ENCODE measurements at places on chromosomes 5 and 9. TPM values are rescaled to one million over a fixed set of nuclear protein-coding genes. Genes with fewer than 3 reads are reported as not detected.
A peak's percentile ranks its signal among the peaks of the same experiment; 100 is the strongest.

DNA sequence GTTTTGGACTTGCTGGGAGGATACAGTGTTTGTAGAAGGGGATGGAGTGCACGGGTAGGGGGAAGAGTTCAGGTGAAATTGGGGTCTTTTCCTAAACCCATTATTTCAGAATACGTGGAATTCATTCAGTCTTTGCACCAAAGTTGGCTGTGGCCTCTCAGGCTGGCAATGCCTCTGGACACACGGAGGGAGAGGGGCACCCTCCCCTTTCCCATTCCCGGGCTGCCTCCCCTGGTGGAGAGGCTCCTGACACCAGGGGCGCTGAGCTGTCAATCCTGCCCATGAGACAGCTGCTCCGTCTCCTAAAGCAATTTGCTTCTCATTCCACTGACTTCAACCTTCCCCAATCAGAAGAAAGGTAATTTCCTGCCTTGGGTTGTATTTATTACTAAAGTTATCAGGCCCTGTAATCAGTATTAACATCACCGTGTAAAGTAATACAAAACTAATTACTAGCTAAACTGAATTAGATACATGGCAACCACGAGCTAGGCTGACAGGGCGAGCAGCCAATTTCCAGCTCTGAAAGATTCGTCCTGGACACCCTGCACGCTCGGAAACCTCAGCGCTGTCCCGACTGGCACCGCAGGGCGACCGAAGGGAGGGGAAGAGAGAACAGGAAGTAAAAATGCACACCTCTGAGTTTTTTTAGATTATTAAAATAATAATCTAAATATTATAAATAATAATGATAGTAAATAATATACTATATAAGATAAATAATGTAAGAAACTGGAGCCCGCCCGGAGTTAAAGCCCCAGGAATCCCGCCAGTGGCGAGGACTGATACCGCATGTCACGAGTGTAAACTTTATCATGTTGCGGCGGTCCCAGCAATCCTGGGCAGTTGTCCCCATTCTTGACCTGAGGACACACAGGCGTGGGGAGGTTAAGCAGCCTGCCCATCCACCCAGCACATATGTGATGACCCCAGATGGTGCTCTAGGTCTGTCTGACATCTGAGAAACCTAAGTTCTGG lies 6.9 kb upstream of the OLFM1 start:
- DNase-seq = peak; percentile 21

Gene ABCA1
- total RNA-seq = 146 TPM

- no peak for DNase-seq
Measured at GRCh38 chr5:74665816-74666215, 19.2 kb upstream of the HEXB start.

- no peak for DNase-seq
Measured at GRCh38 chr5:167952278-167952995, 339.0 kb upstream of the WWC1 start.

Gene RXRA
- 20.5 TPM for total RNA-seq

Gene PLEKHG4B
- 49.4 TPM for total RNA-seq

Gene SLC6A3
- 22.4 TPM for total RNA-seq

DNA sequence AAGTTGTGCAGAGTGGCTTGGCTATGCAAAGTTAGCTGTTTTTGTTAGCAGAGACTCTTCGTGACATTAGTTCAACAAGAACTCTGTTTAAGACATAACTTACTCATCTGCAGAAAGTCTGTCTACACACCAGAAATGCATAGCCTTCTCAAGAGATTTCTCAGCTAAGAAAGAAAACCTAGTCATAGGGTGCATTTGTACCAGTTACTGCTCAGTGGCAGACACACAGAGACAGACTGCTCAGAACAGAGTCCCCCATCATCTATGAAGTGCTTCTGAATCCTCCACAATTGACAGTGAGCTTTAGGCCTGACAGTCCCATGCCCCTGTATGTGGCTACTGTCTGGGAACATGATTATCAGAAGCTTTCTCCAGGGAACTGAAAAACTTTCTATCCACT lies 56.1 kb upstream of the IFNK start:
- DNase-seq = no peak

DNA sequence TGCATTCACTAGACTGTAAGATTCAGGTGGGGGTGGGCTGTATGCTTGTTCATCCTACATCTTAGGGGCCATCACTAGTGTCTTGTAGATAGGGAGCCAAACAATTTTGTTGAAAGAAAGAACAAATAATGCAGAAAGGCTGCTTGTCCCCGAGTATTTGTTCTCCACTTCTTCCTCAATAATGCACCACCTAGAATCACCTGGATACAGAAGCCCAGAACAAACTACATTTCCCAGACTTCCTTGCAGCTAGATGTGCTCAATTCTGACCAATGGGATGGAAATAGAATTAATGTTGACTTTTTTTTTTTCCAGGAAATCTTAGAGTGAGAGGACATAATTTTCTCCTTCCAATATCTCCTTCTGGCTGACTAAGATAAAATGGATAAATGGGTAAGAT lies 38.9 kb upstream of the TNFSF8 start:
- DNase-seq = no peak

DNA sequence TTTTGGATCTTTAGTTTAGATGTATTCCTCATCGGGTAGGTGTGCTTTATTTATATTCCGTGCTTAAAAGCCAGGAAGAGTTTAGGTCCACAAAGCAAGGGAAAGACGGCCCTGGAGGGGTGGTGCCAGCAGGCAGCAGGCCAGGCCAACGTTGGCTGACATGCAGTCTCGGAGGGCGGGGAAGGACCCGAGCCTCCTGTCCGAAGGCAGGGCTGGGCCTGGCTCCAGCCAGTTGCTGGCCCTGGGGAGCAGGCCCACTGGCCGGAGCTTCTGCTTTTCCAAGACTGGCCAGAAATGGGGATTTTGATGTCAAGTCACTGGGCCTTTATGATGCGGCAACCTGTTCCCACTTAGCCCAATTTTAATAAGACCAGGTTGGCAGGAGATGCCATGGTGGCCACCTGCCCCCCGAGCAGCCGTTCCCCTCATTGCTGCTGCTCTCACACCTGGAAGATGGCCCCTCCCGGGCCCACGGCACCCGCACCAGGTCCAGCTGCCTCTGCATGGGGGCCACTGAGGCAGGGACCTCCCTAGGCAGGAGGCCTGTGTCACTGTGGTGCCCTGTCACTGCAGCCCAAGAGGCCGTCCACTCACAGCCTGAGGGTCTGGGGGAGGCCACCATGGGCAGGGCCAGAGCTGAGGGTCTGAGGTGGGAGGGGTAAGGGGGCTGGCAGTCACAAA lies 23.2 kb downstream of the LPCAT1 start:
- no peak for DNase-seq

Gene GPX3
- total RNA-seq = 20.4 TPM

GRCh38 chr5:171598641-171599152 lies 179.2 kb downstream of the FGF18 start:
- DNase-seq = no peak

DNA sequence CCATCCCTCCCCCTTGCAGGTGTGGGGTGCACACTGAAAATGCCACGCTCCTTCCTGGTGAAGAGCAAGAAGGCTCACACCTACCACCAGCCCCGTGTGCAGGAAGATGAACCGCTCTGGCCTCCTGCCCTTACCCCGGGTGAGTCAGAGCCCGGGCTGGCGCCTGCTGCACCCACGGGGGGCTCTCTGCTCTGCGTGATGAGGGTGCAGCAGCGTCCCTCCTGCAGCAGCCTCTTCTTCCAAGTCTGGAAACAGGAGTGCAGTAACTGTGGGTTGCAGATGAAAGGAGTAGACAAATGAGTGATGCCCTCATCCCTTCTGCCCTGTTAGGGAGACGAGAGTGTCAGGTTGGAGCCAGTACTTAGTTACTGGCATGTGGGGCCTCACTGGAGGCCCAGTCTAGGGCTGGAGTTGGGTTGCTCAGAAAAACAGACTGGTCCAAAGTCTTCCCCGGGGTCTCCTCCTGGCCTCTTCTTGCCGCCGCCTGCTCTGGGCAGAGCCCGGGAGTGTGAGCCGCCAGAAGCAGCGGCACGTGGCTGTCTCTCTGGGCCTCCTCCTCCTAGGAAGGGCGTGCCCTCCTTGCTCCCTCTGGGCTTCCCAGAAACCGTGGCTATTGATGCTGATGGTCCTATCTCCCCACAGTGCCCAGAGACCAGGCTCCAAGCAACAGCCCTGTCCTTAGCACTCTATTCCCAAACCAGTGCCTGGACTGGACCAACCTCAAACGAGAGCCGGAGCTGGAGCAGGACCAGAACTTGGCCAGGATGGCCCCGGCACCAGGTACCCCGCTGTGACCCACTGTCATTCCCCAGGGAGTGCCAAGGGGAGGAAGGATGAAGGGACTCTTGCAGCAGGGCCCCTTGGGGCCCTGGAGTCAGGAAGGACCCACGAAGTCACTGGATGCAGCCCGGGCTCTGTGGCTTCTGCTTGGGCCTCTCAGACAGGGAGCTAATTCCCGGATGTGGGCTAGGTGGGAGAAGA lies 8.4 kb downstream of the GFI1B start:
- DNase-seq = no peak

Gene TMED9
- 94.6 TPM for total RNA-seq

DNA sequence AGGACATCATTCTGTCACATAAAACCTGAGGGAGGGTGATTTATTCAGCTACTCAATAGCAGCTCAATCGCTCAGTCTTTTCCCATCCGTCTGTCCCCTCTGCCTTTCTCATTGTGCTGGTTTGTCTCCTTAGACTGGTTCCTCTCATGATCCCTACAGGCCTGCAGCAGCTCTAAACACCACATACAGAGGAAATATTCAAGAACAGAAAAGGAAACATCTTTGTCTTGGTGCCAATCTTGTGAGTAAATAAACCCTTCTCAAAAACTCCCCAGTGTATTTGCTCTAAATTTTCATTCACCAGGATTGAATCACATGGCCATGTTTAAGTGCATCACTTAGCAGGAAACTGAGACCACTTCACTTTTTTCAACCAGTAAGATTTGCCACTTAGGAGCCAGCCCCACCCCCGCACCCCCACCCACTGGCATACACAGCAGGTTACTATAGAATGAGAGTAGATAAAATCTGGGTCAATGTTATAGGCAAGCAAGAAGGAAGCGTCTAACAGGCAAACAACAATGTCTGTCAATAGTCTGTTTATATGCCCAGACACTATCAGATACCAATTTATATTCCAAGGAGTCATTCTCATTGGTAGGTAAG lies 895.5 kb upstream of the DMAC1 start:
- DNase-seq = peak; percentile 45
